ENCODE measurements at places on chromosomes 5 and 9.

- no peak for DNase-seq
Observed at GRCh38 chr9:133182151-133182550, 18.4 kb upstream of the GBGT1 start.

DNA sequence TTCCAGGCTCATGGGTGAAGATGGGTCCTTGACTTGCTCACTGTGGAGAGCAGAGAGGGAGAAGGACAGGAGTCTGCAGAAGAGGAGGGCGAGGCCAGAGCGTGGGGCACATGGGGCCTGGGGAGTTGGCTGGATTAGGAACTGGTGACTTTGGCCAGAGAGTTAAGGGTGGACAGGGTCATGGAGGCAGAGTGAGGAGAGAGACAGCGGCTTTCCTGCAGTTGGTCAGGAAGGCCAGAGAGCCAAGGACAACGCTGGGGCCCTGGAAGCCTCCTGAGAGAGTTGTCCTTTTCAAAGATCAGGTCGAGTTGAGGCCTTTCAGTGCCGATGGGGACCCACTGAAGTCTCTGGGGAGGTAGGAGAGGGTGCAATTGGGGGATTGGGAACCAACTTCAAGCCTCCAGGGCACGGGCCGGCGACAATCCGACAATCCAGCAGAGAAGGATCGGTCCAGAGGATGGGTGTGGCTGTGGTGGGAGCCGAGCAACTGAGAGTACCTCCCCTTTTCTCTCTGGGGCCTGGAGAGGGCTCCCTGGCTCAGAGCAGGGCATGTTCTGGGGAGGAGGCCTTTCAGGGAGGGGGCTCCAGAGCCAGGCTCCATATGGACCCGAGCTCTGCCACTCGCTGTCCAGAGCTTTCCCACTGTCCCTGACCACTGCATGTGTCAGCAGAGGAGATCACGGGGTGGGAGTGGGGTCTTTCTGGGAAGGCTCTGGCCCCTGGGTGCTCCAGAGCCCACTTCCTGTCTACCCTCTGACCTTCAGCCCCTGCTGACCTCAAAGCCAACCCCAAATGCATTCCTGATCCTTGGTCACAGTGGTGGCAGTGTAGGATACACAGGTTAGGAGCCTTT, 7.5 kb upstream of the PHYHD1 start:
- DNase-seq: no peak

GRCh38 chr9:101567725-101568350, 26.9 kb downstream of the PPP3R2 start:
- DNase-seq: no peak

- DNase-seq: no peak
Observed at GRCh38 chr5:69209602-69210001, 20.2 kb downstream of the CENPH start.

DNA sequence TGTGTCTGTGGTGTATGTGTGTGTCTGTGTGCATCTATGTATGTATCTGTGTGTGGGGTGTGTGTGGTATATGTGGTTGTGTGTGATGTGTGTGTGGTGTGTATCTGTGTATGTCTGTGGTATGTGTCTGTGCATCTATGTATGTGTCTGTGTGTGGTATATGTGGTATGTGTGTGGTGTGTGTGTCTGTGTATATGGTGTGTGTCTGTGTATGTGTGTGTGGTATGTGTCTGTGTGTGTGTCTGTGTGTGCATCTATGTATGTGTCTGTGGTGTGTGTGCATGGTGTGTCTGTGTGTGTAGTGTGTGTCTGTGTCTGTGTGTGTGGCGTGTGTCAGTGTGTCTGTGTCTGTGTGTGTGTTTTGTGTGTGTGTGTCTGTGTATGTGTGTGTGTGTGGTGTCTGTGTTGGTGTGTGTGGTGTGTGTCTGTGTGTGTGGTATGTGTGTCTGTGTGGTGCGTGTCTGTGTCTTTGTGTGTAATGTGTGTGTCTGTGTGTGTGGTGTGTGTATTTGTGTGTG, 121.9 kb upstream of the MVB12B start:
- DNase-seq: no peak

- no peak for DNase-seq
Observed at GRCh38 chr5:14177634-14178033, 34.5 kb downstream of the TRIO start.

DNA sequence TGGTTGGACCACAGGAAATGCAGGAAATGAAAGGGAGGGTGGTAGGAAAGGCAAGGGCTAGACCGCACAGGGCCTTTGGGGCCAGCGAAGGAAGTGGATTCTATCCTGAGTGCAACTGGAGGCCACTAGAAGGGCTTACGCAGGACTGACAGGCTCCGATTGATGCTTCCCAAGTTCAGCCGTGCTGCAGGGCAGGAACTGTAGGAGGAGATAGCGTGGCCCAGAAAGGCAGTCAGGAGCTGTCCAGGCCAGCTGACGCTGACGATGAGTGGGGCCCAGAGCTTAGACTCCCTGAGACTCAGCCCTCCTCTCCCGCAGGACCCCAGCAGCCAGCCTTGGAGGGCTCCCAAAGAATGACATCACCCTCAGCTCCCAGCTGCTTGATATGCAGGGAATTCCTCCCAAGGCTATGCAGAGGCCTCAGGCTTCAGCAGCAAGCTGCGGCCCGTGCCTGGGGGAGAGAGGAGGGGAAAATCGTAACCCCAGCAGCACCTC, 48.8 kb downstream of the KCNIP1 start:
- peak; percentile 56 for DNase-seq

- no peak for DNase-seq
Observed at GRCh38 chr5:55672477-55672911, 39.6 kb downstream of the SLC38A9 start.

DNA sequence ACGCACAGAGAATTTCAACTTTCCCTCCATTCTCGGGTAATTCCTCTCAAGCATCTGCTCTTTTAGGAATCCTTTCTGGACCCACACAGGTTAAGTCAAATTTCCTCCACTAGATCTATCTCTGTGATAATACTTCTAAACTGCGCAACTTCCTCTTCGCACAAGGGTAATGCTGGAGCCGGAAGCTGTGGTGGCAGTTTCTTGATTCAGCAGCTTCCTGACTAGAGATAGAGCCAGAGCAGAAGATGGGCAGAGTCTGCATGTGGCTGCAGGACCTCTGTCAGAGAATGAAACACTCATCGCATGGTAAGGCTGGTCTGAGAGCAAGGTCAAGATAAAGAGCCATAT, 11.1 kb upstream of the CDC42SE2 start:
- DNase-seq: no peak

GRCh38 chr9:132583584-132584304, 1.3 kb downstream of the BARHL1 start:
- no peak for DNase-seq

DNA sequence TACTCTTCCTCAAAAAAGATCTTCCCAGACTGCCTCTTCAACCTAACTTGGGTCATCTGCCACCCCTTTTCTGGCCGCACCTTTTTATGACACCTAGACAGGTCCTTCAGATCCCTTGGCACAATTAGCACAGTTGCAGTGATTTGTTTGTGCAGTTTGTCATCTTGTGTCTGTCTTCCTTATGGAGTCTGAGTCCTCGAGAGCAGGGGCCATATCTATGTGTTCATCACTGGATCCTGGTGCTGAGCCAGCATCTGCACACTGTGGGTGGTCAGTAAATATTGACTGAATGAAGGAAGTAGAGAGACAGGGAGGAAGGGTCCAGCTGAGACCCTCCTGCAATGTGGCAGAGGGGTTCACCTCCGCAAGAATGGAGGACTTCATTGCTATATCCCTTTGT, 14.4 kb downstream of the ERGIC1 start:
- no peak for DNase-seq

DNA sequence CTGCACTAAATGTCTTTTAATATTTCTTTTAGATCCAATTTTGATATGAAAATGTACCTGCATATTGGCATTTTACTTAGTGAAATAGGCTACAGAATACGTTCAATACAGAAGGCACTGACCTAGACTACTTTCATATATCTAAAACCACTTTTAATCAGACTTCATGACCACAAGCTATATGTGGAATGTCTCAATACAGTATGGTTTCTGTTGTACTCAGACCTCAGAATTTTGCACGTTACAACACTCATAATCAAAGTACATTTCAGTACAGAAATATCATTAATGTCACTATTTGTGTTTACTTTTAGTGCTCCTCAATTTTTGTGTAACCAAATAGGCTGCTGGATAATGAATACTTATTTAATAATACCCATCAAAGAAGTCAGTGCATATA, 74.8 kb downstream of the MEF2C start:
- DNase-seq: no peak

DNA sequence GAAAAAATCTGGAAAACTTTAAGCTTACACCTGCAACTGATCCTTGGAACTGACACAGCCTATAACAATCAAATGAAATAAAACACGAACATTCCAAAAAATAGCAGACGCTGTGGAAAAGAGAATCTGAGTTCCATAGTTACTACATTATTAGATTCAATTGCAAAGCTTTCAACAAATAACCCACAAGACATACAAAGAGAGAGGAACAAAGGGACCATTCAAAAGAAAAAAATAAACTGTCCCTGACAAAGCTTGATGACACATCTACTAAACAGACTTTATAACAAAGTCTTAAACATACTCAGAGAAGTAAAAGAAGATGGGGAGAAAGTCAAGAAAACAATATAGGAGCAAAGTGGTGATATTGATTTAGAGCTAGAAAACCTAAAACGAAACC, 1123.6 kb downstream of the PTPRD start:
- no peak for DNase-seq

- no peak for DNase-seq
Observed at GRCh38 chr9:137323531-137324331, 21.7 kb upstream of the NRARP start.

All from RCC 7860 (cell line).